Osteocyte (in vitro differentiated cells): ENCODE measurements at places on chromosomes 4 and X. TPM values are rescaled to one million over a fixed set of nuclear protein-coding genes. Genes with fewer than 3 reads are reported as not detected.

AIFM1 gene
- total RNA-seq, result 27.7 and 31.2 TPM in 2 replicates

RNF212 gene
- total RNA-seq, result 3.5 and 3.8 TPM in 2 replicates

CT55 gene
- total RNA-seq, result not detected in 2 replicates

GAGE1 gene
- total RNA-seq, result not detected in 2 replicates

SLC7A11 gene
- total RNA-seq, result 26.5 and 29.1 TPM in 2 replicates

VCX3A gene
- 0.63 and 0.67 TPM in 2 replicates for total RNA-seq

HPGDS gene
- total RNA-seq, result not detected in 2 replicates

AMBN gene
- total RNA-seq, result not detected in 2 replicates

STS gene
- 13.3 and 13.5 TPM in 2 replicates for total RNA-seq

SMR3B gene
- not detected in 2 replicates for total RNA-seq

OPRPN gene
- total RNA-seq, result not detected in 2 replicates

AFF2 gene
- total RNA-seq, result 0.89 and 0.99 TPM in 2 replicates

ADRA2C gene
- total RNA-seq, result 0.26 and 0.32 TPM in 2 replicates
